ENCODE measurements at places on chromosomes 3 and 15. TPM values are rescaled to one million over a fixed set of nuclear protein-coding genes. Genes with fewer than 3 reads are reported as not detected.

- no peak for DNase-seq
Observed at GRCh38 chr3:107934808-107935207, 156.0 kb downstream of the CD47 start.

DNA sequence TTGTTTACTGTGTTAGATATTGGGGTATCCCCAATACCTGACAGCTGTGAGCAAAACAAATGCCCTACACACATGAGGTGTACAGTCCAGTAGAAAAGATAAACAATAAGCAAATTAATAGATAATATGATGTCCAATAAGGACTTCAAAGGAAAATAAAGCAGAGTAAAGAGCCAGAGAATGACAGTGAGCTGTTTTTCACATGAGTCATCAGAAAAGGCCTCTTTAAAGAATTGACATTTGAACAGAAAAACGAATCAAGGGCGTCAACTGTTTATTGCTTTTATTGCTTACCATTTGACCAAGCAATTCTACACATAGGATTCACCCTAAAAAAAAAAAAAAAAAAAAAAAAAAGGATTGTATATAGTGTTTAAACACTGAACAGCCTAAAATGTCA is 96.6 kb upstream of the FLNB start:
- no peak for DNase-seq

- DNase-seq: no peak
Observed at GRCh38 chr15:40949756-40950207, 3.5 kb upstream of the CHAC1 start.

DNA sequence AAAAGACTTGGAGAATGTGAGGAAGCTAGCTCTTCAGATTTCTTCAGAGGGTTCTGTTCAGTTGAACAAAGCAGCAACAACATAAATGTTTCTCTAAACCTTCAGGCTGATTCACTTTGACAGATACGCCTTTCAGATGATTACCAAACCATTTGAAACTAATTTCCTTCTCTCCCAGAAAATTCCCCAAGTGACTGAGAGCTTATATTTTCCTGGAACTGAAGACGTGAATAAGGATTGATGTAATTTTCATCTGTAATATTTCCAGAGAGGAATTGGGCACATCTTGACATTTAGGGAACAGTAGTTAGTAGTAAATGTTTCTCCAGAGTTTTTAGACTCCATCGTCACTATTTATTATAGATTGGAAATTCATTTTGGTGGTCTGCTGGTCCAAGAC is 108.6 kb upstream of the AADACL2 start:
- DNase-seq: no peak

- no peak for DNase-seq
Observed at GRCh38 chr3:2372306-2372705, 273.6 kb downstream of the CNTN4 start.

Gene CKMT1B
- 3.4 TPM for polyA plus RNA-seq

GRCh38 chr15:31285772-31286261 is 40.8 kb upstream of the KLF13 start:
- no peak for DNase-seq

DNA sequence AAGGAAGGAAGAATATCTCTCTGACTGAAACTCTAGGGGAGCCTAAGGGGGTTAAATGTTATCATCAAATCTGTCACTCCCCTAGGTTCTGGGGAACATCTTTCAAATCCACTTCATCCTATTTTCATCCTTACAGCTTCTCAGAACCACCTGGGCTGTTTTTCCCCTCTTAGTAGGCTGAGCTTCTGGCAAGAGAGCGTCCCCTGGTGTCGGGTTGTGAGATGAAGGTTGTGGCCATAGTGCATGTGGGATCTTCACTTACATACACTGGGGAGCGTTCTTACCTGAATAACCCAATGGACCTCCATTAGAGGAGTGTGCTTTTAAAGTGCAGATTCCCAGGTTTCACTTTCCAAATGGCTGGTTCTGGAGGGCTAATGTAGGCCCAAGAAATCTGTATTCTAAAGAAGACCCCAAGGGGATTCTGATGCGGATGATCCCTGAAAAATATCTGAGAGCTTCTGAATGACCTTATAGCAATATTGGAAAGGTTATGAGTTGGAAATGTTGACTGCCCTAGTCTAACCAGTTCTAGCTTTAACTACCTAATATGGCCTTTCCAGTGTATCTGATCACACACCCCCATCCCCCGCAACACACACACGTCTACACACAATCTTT is 663.7 kb downstream of the AGBL1 start:
- DNase-seq: peak; percentile 31

Gene GCNT3
- polyA plus RNA-seq: 0.57 TPM

DNA sequence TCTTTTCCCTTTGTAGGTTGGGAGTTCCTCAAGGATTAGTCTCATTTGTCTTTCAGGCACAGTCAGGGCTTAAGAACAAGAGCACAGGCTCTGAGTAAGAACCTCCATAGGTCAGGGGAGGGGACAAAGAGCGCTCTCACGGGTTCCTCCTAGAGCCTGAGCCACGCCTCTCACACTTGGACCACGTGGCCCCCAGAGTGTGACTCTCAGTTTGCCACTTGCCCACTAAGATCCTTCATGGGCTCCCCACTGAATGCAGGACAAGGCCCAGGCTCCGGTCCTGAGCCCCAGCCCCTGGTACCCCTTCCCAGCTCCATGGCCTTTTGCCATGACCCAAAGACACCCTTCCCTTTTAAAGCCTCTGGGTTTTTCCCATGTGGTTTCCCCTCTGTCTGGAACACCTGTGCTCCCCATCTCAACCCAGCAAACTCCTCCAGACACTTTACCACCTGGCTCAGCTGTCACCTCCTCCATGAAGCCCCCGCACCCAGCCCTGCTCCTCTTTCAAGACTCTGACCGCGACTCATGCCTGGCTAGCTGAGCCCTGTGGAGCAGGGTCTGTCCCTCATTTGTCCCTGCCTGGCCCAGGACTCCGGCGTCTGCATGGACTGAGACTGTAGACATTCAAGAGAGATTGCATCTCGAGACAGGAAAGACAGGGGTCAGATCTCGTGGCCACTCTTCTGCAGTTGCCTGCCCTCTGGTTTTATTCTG is 32.7 kb downstream of the IQSEC1 start:
- no peak for DNase-seq

- no peak for DNase-seq
Observed at GRCh38 chr3:134709561-134710312, 58.9 kb upstream of the KY start.
